Hepatocyte (in vitro differentiated cells): ENCODE measurements at places on chromosomes 3 and 15.

GRCh38 chr3:99970198-99970597 lies 144.1 kb downstream of the FILIP1L start:
- DNase-seq: no peak

- DNase-seq: no peak
Measured at GRCh38 chr15:92570391-92570790, 85.2 kb downstream of the FAM174B start.

- DNase-seq: no peak
Measured at GRCh38 chr15:41965441-41966413, 6.6 kb downstream of the EHD4 start.

GRCh38 chr15:32936283-32936918 lies 218.6 kb downstream of the GREM1 start:
- peak; percentile 35 for DNase-seq

GRCh38 chr3:171658841-171659240 lies 151.4 kb downstream of the PLD1 start:
- DNase-seq: no peak

DNA sequence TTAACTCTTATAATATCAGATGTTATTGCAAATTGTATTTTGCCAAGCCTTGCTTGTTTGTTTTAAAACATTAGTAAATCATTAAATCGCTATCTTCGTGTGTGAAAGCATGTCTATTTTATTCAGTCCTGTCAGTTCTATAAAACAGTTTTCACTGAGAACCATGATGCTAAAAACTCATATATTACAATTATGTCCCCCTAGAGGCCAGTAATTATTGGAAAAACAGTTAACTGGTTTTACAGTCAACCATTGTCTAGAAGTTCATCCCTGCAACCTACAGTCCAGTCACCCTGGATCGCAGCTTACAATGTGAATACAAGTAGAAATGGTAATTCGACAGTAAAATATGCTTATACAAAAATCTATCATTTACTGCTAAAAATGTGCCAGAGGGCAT lies 311.5 kb upstream of the ROBO2 start:
- DNase-seq: no peak

DNA sequence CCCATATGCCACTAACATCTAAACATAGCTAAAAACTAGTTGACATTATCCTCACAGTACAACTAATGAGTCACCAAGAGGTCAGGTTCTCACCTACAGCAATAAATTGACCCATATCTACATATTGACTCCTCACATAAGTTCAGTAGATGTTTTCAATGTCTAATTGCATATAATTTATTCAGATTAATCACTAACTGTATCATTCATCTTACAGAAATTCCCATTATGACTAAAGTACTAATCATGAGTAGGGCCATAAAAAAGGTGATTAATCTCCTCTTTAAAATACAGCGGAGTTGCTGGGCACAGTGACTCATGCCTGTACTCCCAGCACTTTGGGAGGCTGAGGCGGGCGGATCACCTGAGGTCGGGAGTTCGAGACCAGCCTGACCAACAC lies 82.4 kb upstream of the ST3GAL6 start:
- DNase-seq: no peak

GRCh38 chr15:28960979-28961378 lies 75.2 kb downstream of the APBA2 start:
- DNase-seq: peak; percentile 56

DNA sequence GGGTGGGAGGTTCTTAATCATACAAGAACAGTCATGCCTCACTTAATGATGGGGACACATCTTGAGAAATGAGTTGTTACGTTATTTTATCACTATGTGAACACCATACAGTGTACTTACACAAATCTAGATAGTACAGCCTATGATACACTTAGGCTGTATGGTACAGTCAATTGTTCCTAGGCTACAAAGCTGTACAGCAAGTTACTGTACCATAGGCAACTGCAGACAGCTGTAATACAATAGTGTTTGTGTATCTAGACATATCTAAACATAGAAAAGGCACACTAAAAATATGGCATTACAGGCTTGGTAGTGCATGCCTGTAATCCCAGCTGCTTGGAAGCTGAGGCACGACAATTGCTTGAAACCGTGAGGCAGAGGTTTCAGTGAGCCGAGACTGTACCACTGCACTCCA lies 55.7 kb upstream of the PLXND1 start:
- DNase-seq: no peak
